ENCODE measurements at places on chromosomes 4 and X.

DNA sequence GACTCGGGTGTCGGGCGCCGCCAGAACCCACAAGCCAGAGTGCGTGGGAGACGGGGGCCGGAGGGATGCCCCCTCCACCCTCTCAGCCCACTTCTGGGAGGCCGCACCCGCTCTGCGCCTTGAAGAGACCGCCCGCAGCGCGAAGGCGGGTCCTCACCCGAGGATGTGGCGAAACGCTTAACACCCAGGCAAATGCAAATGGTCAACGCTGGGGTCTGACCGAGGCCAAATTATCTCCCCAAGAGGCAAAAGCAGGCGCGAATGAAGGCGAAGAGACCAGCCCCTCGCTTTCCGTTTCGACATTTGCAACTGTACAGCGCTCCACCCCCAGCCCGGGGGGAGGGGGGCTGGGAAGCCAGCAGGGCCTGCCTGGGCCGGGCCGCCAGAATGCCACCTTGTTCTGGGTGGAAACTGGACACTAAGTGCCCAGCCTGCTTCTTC is 137.7 kb upstream of the ZIC3 start:
- no peak for DNase-seq

- DNase-seq = no peak
Measured at GRCh38 chrX:16137416-16138107, 14.2 kb downstream of the GRPR start.

- no peak for DNase-seq
Measured at GRCh38 chr4:12178614-12179610, 750.2 kb upstream of the HS3ST1 start.

GRCh38 chr4:132065940-132066495 is 1083.1 kb upstream of the PCDH10 start:
- DNase-seq = no peak

GRCh38 chrX:8310409-8310808 is 139.3 kb upstream of the VCX2 start:
- no peak for DNase-seq

GRCh38 chr4:156596026-156596425 is 375.6 kb downstream of the PDGFC start:
- DNase-seq = no peak
